ENCODE measurements at places on chromosomes 1 and 21. TPM values are rescaled to one million over a fixed set of nuclear protein-coding genes. Genes with fewer than 3 reads are reported as not detected.

The HLX gene
- 0.74 TPM for total RNA-seq

The RAP1A gene
- 35.1 TPM for total RNA-seq

The SPRR3 gene
- total RNA-seq, result not detected

The RC3H1 gene
- total RNA-seq, result 27.9 TPM

The TMEM51 gene
- 25.1 TPM for total RNA-seq

The SPATA21 gene
- total RNA-seq, result not detected

The SLC44A5 gene
- total RNA-seq, result 3.4 TPM

The TEX38 gene
- not detected for total RNA-seq

The NBPF4 gene
- not detected for total RNA-seq

The MACO1 gene
- 21.5 TPM for total RNA-seq

The CRNN gene
- not detected for total RNA-seq

The LRRC38 gene
- not detected for total RNA-seq

The NECTIN4 gene
- 1.7 TPM for total RNA-seq

The NTMT2 gene
- not detected for total RNA-seq

The RAB42 gene
- 3.0 TPM for total RNA-seq

The RNF187 gene
- total RNA-seq, result 59.2 TPM

The SPRR2A gene
- total RNA-seq, result not detected

Data from pancreas (tissue), 10 donors.